Thoracic aorta (tissue), 2 donors: ENCODE measurements at places on chromosomes 5 and 9.

DNA sequence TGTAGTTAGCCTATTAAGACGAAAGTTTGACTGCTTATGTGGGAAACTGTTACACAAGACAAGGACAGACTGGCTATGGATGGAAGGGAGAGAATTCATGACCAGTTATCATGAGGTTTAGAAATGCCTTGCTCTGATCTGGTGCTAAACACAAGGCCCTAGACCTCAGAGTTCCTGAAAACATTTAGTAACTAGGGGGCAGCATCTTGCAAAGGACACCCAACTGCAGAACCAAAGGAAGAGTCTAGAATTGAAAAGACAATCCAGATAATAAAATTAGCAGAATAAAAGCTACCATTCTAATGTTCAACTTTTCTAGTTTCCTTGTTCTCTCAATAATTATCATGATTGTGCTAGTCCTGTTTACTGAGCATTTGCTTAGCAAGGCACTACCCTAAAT is 130.5 kb upstream of the GPR151 start:
- DNase-seq, result no peak

GRCh38 chr5:146671561-146672295 is 155.7 kb upstream of the GPR151 start:
- no peak for DNase-seq

- DNase-seq, result no peak
Observed at GRCh38 chr9:13146840-13147239, 132.7 kb downstream of the MPDZ start.

GRCh38 chr5:63573380-63573779 is 388.9 kb downstream of the HTR1A start:
- no peak for DNase-seq

DNA sequence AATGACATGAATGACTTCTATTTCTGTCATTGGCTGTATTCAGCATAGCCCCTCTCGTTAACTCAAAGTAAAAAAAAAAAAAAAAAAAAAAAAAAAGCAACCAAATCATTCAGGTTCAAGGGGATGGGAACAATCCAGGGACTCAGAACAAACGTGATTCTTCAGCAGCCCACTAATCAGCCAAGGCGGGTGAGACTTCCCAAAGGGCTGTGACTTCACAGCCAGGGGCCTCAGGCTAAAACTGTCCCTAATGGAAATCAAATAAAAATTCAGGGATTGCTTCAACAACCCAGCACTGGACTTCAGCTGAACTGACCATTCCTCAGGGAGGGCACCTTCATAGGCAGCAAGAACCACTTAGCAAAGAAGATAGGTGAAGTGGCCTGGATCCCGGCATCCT is 86.2 kb upstream of the FAM169A start:
- no peak for DNase-seq

DNA sequence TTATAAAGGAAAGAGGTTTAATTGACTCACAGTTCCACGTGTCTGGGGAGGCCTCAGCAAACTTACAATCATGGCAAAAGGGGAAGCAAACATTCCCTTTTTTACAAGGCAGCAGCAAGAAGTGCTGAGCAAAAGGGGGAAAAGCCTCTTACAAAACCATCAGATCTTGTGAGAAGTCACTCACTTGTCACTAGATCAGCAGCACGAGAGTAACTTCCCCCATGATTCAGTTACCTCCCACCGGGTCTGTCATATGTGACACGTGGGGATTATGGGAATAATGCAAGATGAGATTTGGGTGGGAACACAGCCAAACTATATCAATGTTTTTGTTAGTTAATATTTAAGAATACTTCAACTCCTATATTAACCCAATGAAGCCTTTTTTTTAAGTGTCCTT is 275.2 kb upstream of the CDH9 start:
- DNase-seq, result no peak

DNA sequence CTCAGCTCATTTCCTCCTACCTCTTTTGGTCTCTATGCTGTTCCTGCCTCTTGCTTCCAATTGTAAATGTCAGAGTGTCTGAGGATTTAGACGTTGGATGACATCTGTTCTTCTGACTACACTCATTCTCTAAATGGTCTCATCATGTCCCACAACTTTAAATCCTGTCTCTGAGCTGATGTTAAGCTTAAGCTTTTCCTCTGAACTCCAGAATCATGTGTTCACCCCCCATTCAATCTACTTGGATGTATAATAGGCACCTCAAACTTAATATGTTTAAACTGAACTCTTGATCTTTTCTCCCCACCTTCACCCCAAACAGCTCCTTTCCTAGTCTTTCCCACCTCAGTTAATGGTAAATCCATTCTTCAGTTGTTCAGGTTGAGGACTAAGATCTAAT is 433.6 kb downstream of the CSNK1G3 start:
- no peak for DNase-seq

DNA sequence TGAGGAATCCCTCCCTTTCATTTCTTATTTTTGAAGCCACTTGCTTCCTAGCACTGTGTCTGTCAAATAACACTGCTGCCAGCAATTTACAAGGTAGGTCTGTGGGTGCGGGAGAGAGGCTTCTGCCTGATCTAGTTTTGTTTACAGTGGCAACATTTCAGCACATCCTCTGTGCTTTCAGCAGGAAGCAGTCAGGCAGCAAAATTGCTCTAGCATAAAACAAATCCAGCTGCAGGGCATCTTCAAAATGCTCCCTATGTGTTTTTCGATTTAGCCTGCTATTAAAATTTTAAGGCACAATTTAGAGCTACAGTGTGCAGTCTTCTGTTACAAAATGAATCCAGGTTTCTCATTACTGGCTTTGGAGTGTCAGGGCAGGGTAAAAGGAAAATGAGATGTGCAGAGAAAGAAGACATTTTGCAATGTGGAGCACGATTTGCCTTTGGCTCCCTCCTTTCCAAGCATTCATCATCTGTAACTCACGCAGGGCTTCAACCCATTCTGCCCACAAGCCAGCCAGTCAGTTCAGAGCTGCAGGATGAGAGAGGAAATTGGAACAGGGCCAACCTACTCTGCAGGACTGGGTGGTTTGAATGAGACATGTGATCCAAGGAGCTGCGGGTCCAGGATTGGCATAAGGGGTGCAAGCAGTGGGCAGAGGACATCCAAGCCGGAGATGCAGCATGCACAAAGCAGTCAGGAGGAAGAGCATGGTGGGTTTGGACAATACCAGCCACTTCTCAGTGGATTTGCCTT is 143.4 kb upstream of the APC start:
- no peak for DNase-seq

DNA sequence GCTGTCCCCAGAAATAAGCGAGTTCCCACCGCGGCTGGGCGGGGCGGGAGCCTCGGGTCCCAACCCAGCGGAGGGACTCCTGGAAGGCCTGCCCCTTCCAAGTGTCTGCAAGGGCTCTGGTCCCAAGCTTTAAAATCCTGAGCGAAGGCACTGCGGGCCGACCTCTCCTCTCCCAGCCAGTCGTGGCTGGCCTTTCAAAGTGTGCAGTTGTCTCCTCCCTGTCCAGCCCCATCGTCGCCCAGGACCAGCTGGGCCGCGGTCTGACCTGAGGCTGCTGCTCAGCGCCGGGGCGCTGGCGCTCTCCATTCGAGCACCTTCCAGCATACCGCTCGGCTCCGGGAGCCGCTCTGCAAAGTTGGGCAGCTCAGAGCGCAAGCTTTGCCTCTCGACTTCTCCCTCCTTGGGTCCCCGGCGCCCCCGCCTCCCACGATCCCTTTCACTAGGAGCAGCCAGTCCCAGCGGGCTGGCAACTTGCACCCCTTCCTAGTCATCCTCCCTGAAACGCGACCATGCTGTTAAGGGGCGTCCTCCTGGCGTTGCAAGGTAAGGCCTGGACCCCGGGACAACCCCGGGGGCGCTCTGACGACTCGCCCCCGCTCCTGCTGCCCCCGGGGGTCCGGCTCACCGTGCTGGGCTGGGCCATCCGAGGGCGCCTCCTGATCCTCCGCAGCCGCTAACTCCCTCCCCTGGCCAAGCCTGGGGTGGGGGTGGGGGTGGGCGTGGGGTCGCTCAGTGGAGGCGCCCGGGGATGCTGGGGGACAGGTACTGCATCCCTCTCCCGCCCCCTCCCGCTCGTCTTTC is at the start of gene MAMDC2:
Gene MAMDC2 (plus strand): TSS at position 160 of the 801 bp plus-strand sequence. CDS start 350 bp downstream, at position 510.
- DNase-seq, result no peak

- no peak for DNase-seq
Observed at GRCh38 chr5:74145951-74146350, 494.6 kb downstream of the ENC1 start.

- no peak for DNase-seq
Observed at GRCh38 chr9:117138231-117138630, 276.6 kb downstream of the ASTN2 start.

DNA sequence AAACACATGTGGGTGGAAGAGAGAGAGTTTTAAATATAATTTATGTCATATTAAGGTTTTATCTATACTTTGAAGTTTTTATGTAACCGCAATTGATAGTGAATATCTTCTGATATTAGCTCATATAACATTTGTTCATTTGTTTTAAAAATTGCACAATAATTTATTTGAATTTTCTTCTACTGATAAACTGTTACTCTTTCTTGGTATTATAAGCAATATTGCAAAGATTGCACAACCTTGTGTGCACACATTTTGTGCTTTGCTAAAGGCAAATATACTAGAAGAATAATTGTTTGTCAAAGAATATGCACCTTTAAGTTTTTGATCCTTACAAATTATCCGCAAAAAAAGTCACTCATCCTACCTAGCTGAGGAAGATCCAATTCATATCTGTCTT is 275.7 kb downstream of the TLR4 start:
- no peak for DNase-seq

DNA sequence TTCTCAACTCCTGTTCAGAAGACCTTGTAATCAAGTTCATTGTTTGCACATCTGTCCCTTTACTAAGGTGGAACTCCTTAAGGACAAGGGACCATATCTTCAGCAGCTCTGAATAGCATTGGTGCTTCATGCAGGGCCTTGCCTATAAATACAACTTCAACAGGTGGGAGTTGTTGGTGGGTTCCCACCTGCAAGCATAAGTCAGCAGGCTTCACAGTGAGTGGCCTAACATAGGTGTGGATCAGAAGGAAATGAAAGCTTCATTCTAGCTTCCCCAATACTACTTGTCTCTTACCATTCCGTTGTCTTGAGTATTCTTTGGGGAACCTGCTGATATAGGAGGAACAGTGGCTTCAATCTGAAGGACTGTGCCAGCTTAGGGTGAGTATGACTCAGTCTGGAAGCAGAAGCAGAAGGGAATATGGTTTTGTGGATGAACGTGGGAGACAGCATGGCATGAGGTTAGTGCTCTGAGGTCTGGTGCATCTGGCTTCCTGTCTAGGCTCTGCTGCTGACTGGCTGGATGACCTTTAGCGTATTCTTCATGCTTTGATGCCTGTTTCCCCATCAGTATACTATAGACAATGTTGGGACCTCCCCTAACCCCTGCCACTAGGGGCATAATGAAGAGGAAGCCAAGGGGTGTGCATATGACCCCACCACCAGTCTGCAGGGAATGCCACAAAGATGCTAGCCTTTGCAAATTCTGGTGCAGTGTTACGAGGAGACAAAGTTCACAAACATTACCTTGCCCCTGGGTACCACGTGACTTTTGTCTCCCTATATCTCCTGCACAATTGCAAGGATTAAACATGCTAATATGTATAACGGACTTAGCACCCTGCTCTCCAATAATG is 192.3 kb downstream of the PALM2AKAP2 start:
- DNase-seq, result no peak

GRCh38 chr5:81794226-81794625 is 43.3 kb upstream of the SSBP2 start:
- no peak for DNase-seq

DNA sequence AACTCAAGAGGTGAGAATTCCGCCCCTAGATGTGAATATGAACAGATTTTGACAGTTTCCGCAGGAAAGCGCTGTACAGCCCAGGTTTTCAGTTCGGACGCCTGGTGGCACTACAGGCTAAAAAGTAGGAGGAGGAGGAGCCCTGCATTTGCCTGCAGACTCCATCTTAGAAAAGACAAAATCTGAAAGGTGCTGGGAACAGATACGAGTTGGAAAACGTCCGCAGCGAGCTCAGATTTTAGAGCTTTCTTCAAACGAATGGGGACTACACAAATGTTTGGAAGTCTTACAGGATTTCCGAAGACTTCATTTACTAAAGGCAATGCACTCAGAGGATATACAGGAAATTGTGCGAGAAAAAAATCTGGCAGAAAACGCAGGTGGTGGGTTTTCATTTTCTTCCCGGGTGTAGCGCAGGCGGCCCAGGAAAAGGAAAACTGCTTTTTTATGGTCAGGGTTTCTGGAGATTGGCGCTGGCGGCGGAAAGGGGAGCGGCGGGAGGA is 9.9 kb upstream of the PCDHB2 start:
- DNase-seq, result no peak

GRCh38 chr9:135023786-135024405 is 63.6 kb upstream of the OLFM1 start:
- no peak for DNase-seq

DNA sequence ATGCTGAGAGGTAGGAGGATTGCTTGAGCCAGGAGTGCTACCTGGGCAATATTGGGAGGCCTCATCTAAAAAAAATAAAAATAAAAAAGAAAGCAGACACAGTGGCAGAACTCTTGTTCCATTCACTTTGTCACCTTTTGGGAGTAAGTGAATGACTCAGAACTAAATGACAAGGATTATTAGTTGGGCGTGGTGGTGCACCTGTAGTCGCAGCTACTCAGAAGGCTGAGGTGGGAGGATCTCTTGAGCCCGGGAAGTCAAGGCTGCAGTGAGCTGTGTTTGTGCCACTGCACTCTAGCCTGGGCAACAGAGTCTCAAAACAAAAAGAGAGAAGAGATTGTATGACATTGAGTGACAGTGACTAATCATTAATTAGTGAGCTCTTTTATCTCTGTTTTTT is 34.1 kb downstream of the MCCC2 start:
- DNase-seq, result no peak

GRCh38 chr9:21653091-21653490 is 149.3 kb upstream of the MTAP start:
- no peak for DNase-seq

DNA sequence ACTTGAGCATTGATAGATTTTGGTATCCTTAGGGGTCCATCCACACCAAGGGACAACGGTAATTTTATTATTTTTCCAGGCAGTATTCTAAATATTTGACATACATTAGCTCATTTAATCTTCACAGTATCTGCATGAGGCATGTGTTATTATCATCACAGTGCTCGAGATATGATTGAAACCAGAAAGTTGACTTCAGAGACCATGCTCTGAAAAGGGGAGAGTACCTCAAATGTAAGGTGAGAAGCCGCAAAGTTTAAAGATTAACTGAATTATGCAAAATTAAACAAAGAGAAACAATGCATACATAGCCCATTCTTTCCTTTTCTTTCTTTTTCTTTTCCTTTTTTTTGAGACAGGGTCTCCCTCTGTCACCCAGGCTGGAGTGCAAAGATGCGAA is 104.1 kb downstream of the SLC25A46 start:
- no peak for DNase-seq
